ENCODE measurements at places on chromosomes 2 and 18. TPM values are rescaled to one million over a fixed set of nuclear protein-coding genes. Genes with fewer than 3 reads are reported as not detected.

- no peak overlapping the region for H3K27ac ChIP-seq
- no peaks in the 10 kb centered on the region for H3K36me3 ChIP-seq
- H3K27me3 ChIP-seq, result peaks cover 2% of the 10 kb centered on the region
- no peak for DNase-seq
- no peaks in the 10 kb centered on the region for H3K4me1 ChIP-seq
These were observed 252.1 kb upstream of the COPS8 start for GRCh38 chr2:236833501-236834073.

DNA sequence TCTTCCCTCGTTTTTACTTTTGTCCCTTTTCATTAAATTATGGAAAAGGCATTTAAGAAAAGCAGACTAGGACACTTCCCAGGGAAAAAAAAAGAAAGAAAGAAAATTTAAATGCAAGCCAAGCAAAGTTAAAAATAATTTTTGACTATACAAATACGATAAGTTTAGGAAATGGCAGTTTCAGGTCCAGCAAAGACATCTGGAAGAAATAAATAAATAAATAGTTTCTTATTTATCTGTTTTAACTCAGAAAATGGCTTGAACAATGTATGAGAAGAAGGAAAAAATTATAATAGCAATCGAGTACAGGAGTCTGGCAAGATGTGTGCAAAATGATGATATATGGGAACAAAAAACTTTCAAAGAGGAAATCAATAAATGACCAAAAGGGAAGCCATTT is 114.6 kb upstream of the NCKAP5 start:
- H3K4me1 ChIP-seq, result no peaks in the 10 kb centered on the region
- no peak overlapping the region for H3K27ac ChIP-seq
- no peaks in the 10 kb centered on the region for H3K36me3 ChIP-seq
- no peaks in the 10 kb centered on the region for H3K27me3 ChIP-seq

The ALPI gene
- not detected for total RNA-seq

DNA sequence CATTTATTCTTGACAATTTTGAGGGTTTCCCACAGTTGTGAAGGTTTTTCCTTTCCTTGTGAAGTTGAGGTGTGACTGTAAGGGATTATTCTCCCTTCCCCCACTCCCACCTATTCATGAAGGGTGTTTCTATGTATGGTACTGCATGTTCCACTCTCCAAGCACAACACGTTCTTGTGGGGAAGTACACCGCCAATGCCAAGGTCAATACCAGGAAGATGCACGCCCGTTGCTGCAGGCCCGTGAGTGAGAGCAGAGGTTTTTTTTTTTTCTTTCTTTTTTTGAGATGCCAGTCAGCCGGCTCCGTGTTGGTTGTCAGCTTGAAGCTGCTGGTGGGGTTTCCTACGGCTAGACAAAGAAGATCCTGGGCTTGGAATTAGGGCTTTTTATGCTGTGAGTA is 38.6 kb upstream of the EPHA4 start:
- no peak for DNase-seq
- H3K4me1 ChIP-seq, result no peaks in the 10 kb centered on the region
- no peaks in the 10 kb centered on the region for H3K36me3 ChIP-seq
- H3K27me3 ChIP-seq, result peaks cover 7% of the 10 kb centered on the region
- no peak overlapping the region for H3K27ac ChIP-seq

DNA sequence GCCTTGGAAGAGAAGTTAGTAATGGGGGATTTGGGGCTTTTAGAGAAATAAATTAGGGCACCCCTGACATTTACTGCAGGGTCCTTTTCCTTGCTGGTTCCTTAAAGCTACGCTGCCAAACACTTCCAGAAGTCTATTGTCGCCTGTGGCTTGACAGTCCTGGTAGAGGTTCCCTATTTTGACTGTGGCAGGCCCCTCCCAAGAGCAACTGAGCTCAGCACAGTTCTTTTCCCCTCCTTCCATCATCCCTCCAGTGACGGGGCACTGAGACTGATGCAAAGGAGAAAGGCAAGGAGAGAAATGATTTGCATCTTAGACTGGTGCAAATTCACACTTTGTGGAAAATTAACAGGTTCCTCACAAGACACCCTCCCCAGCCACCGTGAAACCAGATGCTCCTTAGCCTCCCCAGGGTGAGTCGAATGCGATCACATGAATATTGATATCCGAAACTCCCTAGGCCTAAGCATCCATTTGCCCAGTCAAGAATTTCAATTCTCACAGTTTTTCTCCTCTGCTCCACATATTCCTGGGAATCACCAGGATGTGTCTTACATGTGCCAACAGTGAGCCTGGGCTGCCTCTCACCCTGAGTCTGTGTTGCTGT is 45.4 kb downstream of the RABL2A start:
- H3K36me3 ChIP-seq, result no peaks in the 10 kb centered on the region
- no peak overlapping the region for H3K27ac ChIP-seq
- no peaks in the 10 kb centered on the region for H3K4me1 ChIP-seq
- no peak overlapping the region for H3K4me3 ChIP-seq
- no peaks in the 10 kb centered on the region for H3K27me3 ChIP-seq

DNA sequence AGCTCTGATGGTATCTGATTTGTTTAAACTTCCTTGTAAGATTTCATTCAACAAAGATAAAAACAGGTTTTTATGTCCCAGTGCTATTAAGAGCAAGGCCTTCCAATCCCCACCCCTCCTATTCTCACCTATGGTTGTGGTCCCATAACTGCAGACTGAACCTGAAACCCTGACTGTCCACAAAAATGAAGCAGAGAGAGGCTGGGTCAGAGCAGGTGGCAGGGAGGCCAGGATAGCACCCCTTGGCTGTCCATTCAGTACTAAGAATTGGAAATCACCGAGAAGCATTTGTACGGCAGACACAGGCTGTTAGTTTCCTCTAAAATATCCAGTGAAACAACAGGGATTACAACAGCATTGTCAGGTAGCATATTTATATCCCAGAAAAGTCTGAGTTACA is 37.3 kb upstream of the FMNL2 start:
- H3K36me3 ChIP-seq, result no peaks in the 10 kb centered on the region
- H3K27ac ChIP-seq, result no peak overlapping the region
- H3K4me3 ChIP-seq, result no peak overlapping the region
- no peaks in the 10 kb centered on the region for H3K4me1 ChIP-seq
- H3K27me3 ChIP-seq, result peaks cover 3% of the 10 kb centered on the region

DNA sequence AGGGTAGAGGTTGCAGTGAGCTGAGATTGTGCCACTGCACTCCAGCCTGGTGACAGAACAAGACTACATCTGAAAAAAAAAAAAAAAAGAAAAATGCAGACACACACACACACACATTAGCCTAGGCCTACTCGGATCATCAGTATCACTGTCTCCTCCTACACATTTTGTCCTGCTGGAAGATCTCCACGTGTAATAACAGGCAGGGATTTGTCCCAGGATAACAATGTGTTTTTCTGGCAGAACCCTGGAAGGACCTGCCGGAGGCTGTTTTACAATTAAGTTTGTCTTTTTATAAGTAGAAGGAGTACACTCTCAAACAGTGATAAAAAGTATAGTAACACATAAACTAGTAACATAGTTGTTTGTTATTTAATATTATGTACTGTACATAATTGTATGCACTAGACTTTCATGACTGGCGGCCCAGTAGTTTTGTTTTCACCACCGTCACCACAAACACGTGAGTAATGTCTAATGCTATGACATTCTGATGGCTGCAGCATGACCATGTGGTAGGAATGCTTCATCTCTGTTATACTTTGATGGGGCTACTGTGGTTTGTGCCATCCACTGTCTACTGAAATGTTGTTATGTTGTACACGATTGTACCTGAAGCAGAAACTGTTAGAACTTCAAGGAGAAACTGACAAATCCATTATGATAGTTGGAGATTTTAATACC is 130.6 kb downstream of the ATP9B start:
- no peak overlapping the region for H3K27ac ChIP-seq
- no peaks in the 10 kb centered on the region for H3K27me3 ChIP-seq
- peaks cover 16% of the 10 kb centered on the region for H3K4me1 ChIP-seq
- DNase-seq, result no peak

DNA sequence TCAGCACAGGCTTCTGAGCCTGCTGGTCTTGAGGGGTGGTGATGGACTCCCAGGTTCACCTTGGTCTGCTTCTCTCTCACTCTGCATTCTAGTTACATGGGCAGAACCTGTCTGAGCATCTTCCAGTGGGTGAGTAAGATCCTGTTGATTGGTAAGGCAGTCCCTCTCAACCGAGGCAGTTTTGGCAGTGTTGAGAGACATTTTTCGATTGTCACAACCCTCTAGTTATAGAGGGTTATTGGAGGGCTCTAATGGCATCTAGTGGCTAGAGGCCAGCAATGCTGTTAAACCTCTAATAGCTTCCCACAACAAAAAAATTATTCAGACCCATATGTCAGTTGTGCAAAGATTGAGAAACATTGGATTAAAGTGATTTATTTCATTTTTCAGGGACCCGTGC is 9.3 kb upstream of the MGAT5 start:
- no peak overlapping the region for H3K27ac ChIP-seq
- DNase-seq, result no peak
- H3K36me3 ChIP-seq, result peaks cover 13% of the 10 kb centered on the region
- no peaks in the 10 kb centered on the region for H3K27me3 ChIP-seq
- no peak overlapping the region for H3K4me3 ChIP-seq

- no peaks in the 10 kb centered on the region for H3K27me3 ChIP-seq
- peaks cover 6% of the 10 kb centered on the region for H3K4me1 ChIP-seq
These were observed 28.8 kb downstream of the FBLN7 start for GRCh38 chr2:112166806-112167499.

The GAL3ST2 gene
- not detected for total RNA-seq

The FAM237A gene
- not detected for total RNA-seq

GRCh38 chr18:46868169-46868921 is 49.0 kb downstream of the PIAS2 start:
- H3K4me1 ChIP-seq, result peaks cover 13% of the 10 kb centered on the region
- no peak overlapping the region for H3K27ac ChIP-seq
- peaks cover 40% of the 10 kb centered on the region for H3K36me3 ChIP-seq
- H3K27me3 ChIP-seq, result no peaks in the 10 kb centered on the region
- no peak overlapping the region for H3K4me3 ChIP-seq
- DNase-seq, result no peak

The CYBRD1 gene
- total RNA-seq, result 0.45 TPM

The KIAA1328 gene
- 8.1 TPM for total RNA-seq

GRCh38 chr2:75071766-75072165 is 113.3 kb downstream of the POLE4 start:
- no peaks in the 10 kb centered on the region for H3K36me3 ChIP-seq
- no peak overlapping the region for H3K27ac ChIP-seq
- no peak for DNase-seq

GRCh38 chr2:79292239-79292957 is 132.8 kb upstream of the REG3A start:
- no peak for DNase-seq
- H3K4me1 ChIP-seq, result no peaks in the 10 kb centered on the region
- no peak overlapping the region for H3K4me3 ChIP-seq
- H3K27ac ChIP-seq, result no peak overlapping the region
- no peaks in the 10 kb centered on the region for H3K36me3 ChIP-seq

The IL1R1 gene
- 1.3 TPM for total RNA-seq

Measured in activated CD4-positive, alpha-beta T cell treated with anti-CD3 and anti-CD28 coated beads, Interleukin-2, amount 10 ng/mL, durations not matched to agents 7 days and 5 days (primary cell).